ENCODE measurements at places on chromosomes 11 and 22. TPM values are rescaled to one million over a fixed set of nuclear protein-coding genes. Genes with fewer than 3 reads are reported as not detected.

The MUC2 gene
- not detected for total RNA-seq

- H3K27ac ChIP-seq = no peak overlapping the region
- H3K4me1 ChIP-seq = no peaks in the 10 kb centered on the region
Observed at GRCh38 chr22:49267996-49268395, 559.7 kb downstream of the BRD1 start.

DNA sequence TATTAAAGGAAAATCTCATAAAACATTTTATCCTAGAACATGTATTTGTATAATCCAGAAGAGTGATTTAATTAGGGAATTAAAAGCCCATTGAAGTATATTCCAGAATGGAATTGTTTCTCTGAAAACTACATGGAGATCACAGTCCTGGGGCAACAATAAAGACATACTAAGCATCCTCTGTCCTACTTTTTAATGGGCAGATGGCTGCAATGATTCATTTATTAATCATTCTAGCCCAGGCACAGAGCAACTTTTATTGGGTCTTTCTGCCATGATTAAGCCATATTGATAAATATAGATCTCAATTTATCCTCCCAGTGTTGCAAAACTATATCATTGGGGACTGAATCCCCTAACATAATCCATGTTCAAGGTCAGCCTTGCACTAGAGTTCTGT is 22.0 kb downstream of the FAM181B start:
- H3K4me1 ChIP-seq = no peaks in the 10 kb centered on the region
- no peaks in the 10 kb centered on the region for H3K27me3 ChIP-seq
- H3K36me3 ChIP-seq = no peaks in the 10 kb centered on the region
- no peak overlapping the region for H3K27ac ChIP-seq
- H3K4me3 ChIP-seq = no peak overlapping the region

DNA sequence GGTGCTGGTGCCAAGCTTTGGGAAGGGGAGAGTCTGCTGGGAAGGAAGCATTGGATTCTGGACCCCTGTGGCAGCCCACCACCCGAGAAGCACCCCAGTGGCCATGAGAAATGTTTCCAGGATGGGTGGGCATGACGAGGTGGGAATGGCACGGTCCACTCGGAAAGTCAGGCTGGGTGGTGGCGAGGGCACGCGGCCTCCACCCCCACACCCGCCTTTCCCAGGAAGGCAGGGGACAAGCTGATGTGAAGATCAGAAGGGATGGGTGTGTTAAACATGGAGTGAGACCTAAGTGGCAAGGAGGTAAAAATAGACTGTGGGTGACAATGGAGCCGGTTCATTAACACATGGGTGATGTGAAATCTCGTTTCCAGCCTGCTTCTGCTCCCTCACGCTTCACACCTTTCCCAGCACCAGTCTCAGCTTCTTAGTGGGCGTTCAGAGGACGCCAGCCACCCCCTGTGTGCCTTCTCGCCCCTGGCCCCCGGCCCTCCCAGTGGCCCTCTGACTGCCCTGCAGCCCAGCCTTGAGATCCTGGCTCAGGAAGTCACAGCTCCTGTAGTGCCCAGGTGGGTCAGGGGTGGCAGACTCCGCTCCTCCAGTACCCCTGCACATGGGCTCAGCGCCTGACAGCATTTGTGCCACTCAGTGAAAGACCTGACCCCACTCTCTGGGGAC is 27.6 kb downstream of the LRRC10B start:
- no peak for DNase-seq
- H3K27me3 ChIP-seq = peaks cover 20% of the 10 kb centered on the region
- H3K36me3 ChIP-seq = no peaks in the 10 kb centered on the region

DNA sequence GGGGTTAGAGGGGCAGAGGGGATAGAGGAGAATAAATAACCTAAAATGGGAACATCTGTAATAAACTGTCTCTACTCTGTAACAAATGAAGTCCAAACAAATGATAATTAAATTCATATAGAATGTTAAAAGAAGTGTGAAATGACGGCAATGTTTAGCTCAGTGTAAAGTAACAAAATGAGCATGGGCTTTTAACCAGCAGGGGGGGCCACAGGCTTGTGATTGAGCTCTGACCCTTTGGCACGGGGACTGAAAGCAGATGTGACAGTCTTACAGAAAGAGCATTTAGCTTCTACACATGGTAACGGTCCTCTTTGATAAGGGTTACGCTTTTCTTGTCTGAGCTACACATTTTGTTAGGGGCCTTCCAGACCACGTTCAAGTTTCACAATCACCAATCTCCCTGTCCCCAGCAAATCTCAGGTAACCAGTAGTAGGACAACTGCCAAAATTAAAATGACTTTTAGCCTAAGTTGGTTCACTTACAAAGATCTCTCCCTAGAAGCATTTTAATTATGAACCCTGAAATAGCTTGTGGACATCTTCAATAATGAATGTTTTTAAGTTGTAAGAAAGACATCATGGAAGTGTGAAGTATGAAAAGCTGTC is 262.5 kb downstream of the DCDC1 start:
- DNase-seq = peak; percentile 4
- no peaks in the 10 kb centered on the region for H3K4me1 ChIP-seq
- H3K36me3 ChIP-seq = no peaks in the 10 kb centered on the region
- H3K27ac ChIP-seq = no peak overlapping the region

The WT1 gene
- not detected for total RNA-seq

DNA sequence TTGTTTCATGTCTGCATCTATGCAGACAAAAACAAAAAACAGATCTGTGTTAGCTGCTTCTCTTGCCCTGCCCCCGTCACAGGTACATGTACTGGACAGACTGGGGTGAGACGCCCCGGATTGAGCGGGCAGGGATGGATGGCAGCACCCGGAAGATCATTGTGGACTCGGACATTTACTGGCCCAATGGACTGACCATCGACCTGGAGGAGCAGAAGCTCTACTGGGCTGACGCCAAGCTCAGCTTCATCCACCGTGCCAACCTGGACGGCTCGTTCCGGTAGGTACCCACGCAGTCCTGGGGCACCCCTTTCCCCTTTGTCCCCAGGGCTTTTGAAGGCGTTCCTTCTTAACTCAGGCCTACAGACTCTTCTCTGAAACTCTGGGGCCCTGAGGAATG is 45.2 kb downstream of the LRP5 start:
- no peak overlapping the region for H3K27ac ChIP-seq
- H3K4me1 ChIP-seq = peaks cover 13% of the 10 kb centered on the region
- H3K27me3 ChIP-seq = no peaks in the 10 kb centered on the region
- H3K4me3 ChIP-seq = no peak overlapping the region
- DNase-seq = no peak
- no peaks in the 10 kb centered on the region for H3K36me3 ChIP-seq

- no peaks in the 10 kb centered on the region for H3K27me3 ChIP-seq
- peak overlapping the region; percentile 73 for H3K27ac ChIP-seq
- H3K36me3 ChIP-seq = peaks cover 6% of the 10 kb centered on the region
- H3K4me3 ChIP-seq = no peak overlapping the region
- peaks cover 21% of the 10 kb centered on the region for H3K4me1 ChIP-seq
Observed at GRCh38 chr11:9787981-9788521, 124.2 kb downstream of the SWAP70 start.

DNA sequence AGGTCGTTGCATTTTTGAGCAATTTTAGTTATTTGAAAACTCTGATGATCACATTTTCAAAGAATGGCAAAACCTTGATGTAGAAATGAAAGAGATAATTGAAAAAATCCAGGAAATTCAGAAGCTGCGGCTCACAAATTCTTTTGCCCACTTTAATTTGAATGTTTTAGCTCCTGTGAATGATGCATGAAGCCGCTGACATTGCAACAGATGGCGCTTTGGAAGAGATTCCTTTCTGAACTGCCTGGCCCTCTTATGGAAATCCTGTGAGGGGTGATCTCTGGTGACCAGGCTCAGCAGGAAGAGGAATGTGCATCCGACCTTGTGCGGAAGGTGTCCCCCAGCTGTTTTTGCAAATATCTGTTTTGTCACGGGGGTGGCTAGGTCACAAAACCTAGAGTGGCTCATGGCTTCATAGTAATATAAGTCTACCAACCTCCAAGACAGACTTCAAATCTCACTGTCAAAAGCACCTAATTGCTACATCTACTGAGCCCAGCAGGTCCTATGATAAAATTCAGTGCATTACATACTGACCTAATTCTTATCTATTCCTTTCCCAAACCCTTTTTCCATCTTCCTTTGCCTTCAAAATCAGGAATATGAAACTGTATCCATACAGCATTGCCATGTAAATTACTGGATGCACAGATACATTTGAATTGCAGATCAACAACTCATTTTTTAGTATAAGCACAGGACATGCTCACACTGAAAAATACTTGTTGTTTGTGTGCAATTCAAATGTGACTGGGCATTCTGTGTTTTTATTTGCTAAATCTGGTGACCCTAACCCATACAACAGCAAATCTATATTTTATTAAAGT is 412.7 kb downstream of the ETS1 start:
- no peaks in the 10 kb centered on the region for H3K4me1 ChIP-seq
- no peak overlapping the region for H3K4me3 ChIP-seq
- peaks cover 2% of the 10 kb centered on the region for H3K27me3 ChIP-seq
- DNase-seq = peak; percentile 82
- no peak overlapping the region for H3K27ac ChIP-seq
- H3K36me3 ChIP-seq = no peaks in the 10 kb centered on the region

GRCh38 chr11:57650739-57651090 is 1.0 kb upstream of the YPEL4 start:
- H3K27me3 ChIP-seq = peaks cover 26% of the 10 kb centered on the region
- peaks cover 15% of the 10 kb centered on the region for H3K4me1 ChIP-seq
- no peak overlapping the region for H3K4me3 ChIP-seq

The TRIM6 gene
- 8.6 TPM for total RNA-seq

The INPP5J gene
- total RNA-seq = 0.26 TPM

DNA sequence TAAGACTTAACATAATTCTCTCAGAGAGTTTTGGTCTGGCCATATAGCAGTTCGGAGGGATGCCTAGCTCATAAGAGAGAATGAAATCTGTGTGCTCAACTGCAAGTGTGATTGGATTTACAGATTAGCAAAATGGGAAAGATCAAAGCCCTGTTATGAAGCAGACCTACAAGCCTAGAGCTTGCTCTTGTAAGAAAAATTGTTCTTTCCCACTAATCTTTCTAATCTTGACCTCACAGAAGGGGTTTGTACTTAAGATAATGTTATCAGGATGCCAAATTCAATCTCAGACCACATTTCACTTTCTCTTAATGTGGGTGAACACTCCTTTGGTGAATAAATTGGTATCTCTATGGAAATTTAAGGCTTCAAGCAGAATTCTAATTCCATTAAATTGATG is 267.2 kb downstream of the RAB38 start:
- no peaks in the 10 kb centered on the region for H3K4me1 ChIP-seq
- H3K27me3 ChIP-seq = no peaks in the 10 kb centered on the region
- H3K27ac ChIP-seq = no peak overlapping the region
- no peaks in the 10 kb centered on the region for H3K36me3 ChIP-seq
- DNase-seq = no peak

GRCh38 chr11:116736763-116737162 is 36.0 kb downstream of the BUD13 start:
- no peaks in the 10 kb centered on the region for H3K36me3 ChIP-seq
- DNase-seq = no peak
- H3K27me3 ChIP-seq = peaks cover 2% of the 10 kb centered on the region
- no peak overlapping the region for H3K27ac ChIP-seq

The MED17 gene
- total RNA-seq = 24.1 TPM

- H3K36me3 ChIP-seq = no peaks in the 10 kb centered on the region
- no peak overlapping the region for H3K27ac ChIP-seq
- no peak overlapping the region for H3K4me3 ChIP-seq
- DNase-seq = no peak
Observed at GRCh38 chr11:88212300-88212699, 37.1 kb upstream of the RAB38 start.

- H3K4me3 ChIP-seq = no peak overlapping the region
- H3K27me3 ChIP-seq = no peaks in the 10 kb centered on the region
- H3K4me1 ChIP-seq = peaks cover 34% of the 10 kb centered on the region
- no peaks in the 10 kb centered on the region for H3K36me3 ChIP-seq
- peak; percentile 91 for DNase-seq
- H3K27ac ChIP-seq = peak overlapping the region; percentile 78
Observed at GRCh38 chr11:122721964-122722266, 66.4 kb downstream of the UBASH3B start.

- H3K4me3 ChIP-seq = no peak overlapping the region
- no peaks in the 10 kb centered on the region for H3K27me3 ChIP-seq
- peaks cover 15% of the 10 kb centered on the region for H3K36me3 ChIP-seq
- DNase-seq = no peak
- no peak overlapping the region for H3K27ac ChIP-seq
Observed at GRCh38 chr11:76656050-76656531, 14.5 kb downstream of the LRRC32 start.

GRCh38 chr11:127552446-127552845 is 551.9 kb upstream of the KIRREL3 start:
- H3K4me3 ChIP-seq = no peak overlapping the region
- H3K4me1 ChIP-seq = no peaks in the 10 kb centered on the region
- no peaks in the 10 kb centered on the region for H3K36me3 ChIP-seq
- no peaks in the 10 kb centered on the region for H3K27me3 ChIP-seq
- H3K27ac ChIP-seq = no peak overlapping the region
- peak; percentile 50 for DNase-seq

The OR51B4 gene
- 0.17 TPM for total RNA-seq

DNA sequence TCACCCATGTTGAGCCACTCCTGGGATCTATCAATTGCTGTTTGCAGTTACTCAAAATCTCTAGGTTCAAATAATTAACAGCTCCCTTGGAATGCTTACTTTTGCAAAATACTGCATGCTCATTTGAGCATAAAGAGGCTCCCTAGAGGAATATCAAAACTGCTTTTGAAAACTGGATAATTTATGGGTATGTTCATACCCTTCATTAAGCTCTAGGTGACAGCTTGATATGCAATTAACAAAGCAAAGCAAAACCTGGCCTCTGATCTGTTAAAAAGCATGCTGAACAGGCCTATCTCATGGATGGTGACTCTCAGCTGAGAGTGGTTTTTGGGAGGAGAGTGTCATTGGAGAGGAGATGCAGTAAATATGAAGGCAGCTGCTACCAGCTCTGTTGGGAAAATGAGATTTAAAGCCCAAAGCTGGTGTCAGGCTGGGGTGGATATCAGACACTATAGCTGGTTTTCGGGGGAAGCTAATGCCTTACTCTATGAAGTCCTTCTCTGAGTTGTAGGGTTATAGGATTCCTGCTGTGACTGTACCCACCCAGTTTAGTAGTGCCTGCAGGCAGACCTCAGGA is 110.9 kb downstream of the RASSF10 start:
- peaks cover 26% of the 10 kb centered on the region for H3K4me1 ChIP-seq
- H3K36me3 ChIP-seq = no peaks in the 10 kb centered on the region
- H3K4me3 ChIP-seq = no peak overlapping the region
- H3K27ac ChIP-seq = peak overlapping the region; percentile 18

The SCGB2A2 gene
- total RNA-seq = not detected
